Stimulated activated CD8-positive, alpha-beta memory T cell treated with anti-CD3 and anti-CD28 coated beads, Interleukin-7, amount 100 ng/mL, for 4 hours (primary cell): ENCODE measurements at places on chromosomes 3 and 15.

GRCh38 chr3:117104381-117104780 is 394.8 kb downstream of the TUSC7 start:
- no peak for DNase-seq

- no peak for DNase-seq
These were observed 189.3 kb upstream of the SGO1 start for GRCh38 chr3:20375302-20375701.

DNA sequence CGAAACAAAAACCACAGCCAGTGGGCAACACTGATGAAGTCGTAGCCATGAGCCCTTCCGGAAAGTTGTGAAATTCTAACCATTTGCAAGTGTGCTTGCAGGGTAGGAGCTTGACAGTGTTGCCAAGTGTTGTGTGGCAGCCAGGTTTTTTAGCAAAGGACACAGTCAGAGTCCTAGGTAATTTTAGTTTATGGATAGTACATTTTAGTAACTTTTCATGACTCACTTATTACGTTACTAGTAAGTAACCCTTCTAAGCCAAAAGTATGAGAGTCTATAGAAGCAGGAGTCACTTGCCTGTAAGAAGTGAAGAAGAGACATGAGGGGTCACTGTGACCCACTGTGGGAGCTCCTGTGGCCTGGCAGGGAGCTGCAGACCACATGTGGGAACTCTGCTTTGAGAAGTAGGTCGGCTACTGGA is 54.8 kb upstream of the ADPGK start:
- DNase-seq: no peak

DNA sequence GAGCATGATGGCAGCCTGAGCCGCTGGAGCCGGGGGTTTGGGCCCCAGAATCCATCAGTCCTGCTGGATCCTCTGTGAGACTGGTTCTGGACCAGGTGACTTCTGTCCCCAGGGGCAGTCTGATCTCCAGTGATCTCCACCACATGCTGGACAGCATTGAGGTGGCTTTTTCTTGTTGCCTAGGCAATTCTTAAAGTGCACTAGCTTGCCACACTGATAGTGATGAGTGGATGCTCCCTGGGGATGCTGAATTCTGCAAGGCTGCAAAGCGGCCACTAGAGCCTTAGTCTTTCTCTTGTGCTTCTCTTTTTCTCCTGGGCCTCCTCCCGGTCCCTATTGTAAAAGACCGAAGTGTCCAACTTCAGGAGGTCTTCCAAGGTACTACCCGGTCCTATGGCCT is 70.4 kb upstream of the ATP11B start:
- no peak for DNase-seq

DNA sequence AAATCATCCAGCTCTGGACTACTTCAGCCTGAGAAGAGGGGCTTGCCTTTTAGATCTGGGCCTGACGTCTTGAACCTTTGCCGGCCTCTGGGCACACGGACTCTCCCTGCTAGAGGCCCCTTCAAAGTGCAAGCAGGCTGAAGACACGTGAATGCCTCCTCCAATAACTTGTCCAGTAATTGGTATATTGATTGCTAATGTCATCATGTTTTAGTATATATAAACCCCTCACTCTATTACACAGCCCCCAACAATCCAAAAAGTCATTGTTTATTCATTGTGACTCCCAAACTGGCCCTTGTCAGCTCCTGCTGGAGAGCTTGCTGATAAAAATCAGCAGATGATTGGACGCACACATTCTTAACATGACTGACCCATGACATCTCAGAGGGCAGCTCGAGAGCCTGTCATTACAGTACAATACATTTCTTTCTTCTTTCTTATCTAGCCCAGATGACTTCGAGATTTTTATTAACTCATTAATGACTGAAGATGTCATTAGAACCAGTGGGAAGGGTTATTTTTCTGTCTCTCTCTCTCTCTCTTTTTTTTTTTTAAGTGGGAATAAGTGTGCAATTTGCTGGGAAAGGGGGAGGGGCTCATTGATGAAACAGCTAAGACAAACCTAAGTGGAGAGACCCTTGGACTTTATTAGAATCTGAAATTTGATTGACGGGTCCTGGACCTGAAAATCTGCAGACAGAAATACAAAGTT is 65.5 kb upstream of the NR2F2 start:
- no peak for DNase-seq

- DNase-seq: no peak
These were observed 38.7 kb downstream of the WWTR1 start for GRCh38 chr3:149619136-149619535.

DNA sequence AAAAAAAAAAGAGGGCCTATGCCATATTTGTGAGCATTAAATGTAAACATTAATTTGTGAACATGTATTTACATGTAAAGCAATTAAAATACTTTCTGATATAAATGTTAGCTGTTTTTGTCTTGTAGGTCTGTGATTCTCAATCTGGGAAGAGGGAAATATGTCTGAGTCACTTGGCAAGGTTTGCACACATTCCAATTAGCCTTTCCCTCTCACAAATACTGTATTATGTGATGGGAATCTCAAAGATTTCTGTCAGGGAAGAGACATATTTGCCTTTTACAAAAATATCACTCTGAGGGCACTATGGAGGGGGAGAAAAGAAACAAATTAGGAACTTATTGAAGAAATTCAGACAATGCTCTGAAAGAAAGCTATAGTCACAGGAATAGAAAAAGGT is 483.6 kb downstream of the GBE1 start:
- DNase-seq: no peak

GRCh38 chr3:165815682-165816081 is 21.5 kb downstream of the BCHE start:
- DNase-seq: no peak

GRCh38 chr15:91678003-91678402 is 175.5 kb upstream of the SLCO3A1 start:
- no peak for DNase-seq

DNA sequence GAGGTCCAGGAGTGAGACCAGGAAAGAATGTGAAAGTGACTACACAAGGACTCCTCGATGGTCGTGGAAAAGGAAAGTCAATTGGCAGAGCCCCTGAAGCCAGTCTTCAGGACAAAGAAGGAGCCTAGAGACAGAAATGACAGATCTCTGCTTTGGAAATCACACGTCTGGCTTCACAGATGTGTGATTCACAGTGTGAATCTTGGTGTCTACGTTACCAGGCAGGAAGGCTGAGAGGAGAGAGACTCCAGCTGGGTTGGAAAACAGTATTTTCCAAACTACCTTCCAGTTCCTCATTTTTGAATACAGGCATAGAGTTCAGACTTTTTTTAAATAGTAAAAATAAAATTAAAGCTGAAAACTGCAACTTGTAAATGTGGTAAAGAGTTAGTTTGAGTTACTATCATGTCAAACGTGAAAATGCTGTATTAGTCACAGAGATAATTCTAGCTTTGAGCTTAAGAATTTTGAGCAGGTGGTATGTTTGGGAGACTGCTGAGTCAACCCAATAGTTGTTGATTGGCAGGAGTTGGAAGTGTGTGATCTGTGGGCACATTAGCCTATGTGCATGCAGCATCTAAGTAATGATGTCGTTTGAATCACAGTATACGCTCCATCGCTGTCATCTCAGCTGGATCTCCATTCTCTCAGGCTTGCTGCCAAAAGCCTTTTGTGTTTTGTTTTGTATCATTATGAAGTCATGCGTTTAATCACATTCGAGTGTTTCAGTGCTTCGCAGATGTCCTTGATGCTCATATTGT is 6.0 kb downstream of the CCR2 start:
- DNase-seq: no peak

- DNase-seq: no peak
These were observed 108.8 kb upstream of the CCDC54 start for GRCh38 chr3:107268469-107268868.

- no peak for DNase-seq
These were observed at the start of gene TIGIT for GRCh38 chr3:114293838-114294535. Gene TIGIT, plus strand, starts transcription at chr3:114294028. Its CDS starts 34 bp downstream, at chr3:114294062.

DNA sequence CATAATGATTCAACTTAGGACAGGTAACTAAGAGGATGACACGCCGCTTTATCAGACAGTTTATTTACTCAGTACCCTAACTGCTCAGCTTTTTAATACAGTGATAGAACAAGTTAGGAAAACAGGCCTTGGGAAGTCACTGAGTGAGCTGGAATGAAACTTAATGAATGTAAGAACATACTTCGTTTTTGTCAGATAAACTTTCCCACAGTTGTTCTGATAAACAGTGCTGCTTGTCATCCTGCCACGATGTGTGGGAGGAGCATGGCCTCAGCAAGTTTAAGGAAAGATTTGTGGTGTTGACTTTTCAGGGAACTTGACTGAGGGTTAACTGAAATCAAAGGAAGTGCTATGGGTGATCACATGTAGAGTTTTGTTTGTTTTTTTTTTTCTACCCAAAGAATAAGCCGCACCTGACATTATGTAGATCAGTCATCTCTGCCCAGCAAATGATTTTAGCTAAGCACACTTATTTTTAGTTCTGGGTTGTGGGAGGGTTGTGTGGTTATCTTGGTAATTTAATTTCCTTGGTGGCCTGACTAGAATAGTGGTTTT is 5.6 kb upstream of the P2RY14 start:
- peak; percentile 34 for DNase-seq

DNA sequence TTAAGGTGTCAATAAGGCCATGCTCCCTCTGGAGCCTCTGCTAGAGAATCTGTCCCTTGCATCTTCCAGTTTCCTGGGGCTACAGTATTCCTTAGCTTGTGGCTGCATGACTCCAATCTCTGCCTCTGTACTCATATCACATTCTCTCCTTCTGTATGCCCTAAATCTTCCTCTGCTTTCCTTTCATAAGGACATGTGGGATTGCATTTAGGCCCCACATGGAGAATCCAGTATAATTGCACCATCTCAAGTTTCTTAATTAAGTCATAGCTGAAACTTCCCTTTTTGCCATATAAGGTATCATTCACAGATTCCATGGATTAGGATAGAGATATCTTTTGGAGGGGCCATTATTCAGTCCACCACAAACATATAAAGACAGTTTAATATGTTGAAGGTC is 409.8 kb upstream of the TMCO5A start:
- no peak for DNase-seq

GRCh38 chr3:158574646-158575045 is 3.7 kb downstream of the MLF1 start:
- DNase-seq: no peak

GRCh38 chr15:57505949-57506391 is 85.7 kb upstream of the MYZAP start:
- DNase-seq: no peak

GRCh38 chr3:196889844-196890708 is 22.4 kb downstream of the SENP5 start:
- no peak for DNase-seq

GRCh38 chr15:51842852-51843737 is 13.6 kb downstream of the TMOD3 start:
- DNase-seq: no peak

GRCh38 chr15:35211240-35211902 is 126.3 kb upstream of the NANOGP8 start:
- DNase-seq: no peak

GRCh38 chr15:70523616-70524015 is 239.7 kb downstream of the UACA start:
- no peak for DNase-seq

DNA sequence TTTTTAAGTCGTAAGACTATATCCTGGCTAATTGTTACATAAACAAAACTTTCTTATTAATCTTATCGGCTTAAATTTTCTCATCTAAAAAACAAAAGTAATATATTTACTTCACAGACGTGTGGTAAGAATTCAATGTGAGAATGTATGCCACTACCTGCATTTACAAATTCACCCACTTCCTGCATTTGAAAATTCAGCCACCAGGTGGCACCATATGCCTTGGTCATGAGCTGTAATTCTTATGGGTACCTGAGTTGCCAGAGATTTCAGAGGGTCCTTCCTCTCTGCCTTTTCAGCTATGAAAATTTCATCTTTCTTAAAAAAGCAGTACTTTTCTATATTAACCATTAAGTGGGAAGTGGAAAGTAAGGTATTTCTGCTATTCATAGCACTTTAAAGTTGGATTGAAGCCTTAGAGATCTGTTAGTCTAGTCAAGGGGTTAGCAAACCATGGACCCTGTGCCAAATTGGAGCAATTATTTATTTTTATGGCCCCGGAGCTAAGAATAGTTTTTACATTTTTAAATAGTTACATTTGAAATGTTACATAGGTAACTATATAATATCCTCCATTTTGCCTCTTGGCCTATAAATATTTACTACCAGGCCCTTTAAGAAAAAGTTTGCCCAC is 127.8 kb downstream of the HCN4 start:
- peak; percentile 52 for DNase-seq

DNA sequence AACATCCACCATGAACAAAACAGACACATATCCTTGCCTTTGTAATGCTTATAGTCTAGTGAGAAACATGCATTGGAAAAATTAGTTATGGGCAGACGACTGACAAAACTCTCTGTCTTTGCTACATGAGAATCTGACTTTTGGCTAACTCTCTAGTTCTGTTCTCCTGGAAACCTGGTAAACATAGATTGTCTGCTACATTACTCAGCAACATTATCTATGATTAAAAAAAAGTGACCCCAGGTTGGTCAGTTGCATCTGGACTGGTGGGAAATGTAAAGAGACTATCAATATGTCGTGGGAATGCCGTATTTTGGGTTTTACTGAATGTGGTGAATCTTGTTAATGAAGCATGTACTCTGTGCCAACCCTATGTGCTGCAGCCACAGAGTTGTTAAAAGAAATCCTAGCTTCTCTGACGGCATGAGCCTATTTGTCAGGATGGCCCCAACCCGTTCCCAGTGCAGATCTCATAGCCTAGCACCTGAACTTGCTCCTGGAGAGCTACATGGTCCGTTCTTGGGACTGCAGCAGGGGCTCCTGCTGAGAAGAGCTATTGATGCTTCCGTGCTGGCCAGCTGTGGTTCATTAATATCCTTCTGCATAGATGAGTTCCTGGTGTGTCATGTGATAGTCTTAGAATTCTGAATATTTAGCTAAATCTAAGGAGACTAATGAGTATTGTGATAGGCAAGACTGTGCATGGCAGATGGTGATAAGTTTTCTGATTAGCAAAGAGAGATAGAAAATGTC is 311.7 kb upstream of the ZNF717 start:
- DNase-seq: no peak

DNA sequence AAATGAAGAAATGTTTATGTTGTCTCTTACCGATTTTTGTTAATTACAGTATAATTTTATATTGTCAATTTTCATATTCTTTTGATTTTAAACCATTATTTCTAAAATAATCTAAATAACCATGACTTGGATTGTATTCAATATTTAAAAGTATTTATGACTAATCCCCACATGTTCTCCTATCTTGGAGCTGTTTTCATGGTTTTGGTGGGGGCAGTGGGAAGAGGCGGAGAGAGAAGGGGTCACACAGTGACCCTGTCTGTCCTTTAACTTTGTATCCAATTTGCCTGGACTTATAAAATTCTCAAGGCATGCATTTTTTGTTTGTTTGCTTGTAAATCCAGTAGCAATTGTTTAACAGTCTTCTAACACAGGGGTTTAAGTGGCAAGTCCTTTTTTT is 407.4 kb downstream of the NTRK3 start:
- DNase-seq: no peak

DNA sequence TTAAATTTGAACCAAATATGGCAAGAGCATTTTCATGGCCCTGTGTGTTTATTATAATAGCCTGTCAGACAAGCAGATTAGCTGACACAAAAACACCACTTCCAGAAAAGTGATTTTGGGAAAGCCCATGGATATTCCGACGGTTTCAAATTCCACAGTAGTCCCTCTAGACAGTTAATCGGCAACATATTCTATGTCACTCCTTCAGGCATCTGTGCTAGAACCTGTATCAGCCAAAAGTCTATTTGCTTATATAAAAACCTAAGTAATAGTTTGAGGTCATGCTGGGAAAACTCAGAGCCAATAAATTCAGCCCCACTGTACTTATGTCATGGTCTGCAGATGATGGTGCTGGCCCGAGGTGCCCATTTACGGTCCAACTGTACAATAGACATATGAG is 110.2 kb upstream of the ARHGEF26 start:
- DNase-seq: no peak

GRCh38 chr15:80836223-80836622 is 57.1 kb downstream of the CEMIP start:
- no peak for DNase-seq
